ENCODE measurements at places on chromosomes 6 and 20.

DNA sequence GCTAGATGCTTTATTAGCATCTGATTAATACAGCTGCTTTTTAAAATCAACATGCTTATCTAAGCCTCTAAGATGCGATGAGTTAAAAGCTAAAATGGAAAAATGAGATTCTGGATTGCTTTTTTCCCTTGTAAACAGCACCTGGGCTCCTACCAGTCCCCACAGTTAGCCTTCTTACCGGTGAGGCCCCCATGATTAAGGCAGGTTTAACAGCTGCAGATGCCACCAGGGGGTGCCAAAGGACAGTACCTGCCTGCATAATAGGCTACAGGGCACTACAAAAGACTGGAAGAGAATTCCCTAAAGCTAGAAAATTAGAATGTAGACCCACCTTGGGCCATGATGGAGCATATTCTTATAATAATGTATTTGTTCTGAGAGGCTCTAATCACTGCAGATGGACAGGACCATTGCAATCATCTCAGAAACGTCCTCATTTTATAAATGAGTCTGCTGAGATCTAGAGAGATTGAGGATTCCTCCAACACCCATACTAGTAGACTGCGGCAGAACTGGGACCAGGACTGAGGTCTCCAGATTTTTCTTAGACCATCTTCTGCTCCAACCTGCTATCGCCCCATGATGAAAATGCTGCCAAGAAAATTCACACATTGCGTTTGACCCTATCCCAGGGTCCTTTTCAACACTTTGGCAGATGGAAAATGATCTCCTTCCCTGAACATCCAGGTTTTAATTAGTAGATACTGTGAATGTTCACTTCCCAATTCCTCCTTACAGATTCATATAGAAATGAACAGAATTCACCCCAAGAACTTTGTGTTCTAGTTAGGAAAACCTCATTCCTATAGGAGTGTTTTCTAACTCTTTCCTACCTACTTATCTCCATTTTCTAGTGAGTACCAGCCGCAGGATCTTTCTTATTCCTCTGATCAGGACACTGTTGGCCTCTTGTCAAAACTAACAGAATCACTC, 148.8 kb downstream of the RPS12 start:
- DNase-seq, result peak; percentile 59

- DNase-seq, result no peak
Measured at GRCh38 chr6:158472447-158472846, 87.4 kb upstream of the TMEM181 start.

- no peak for DNase-seq
Measured at GRCh38 chr6:134846031-134846430, 103.9 kb downstream of the ALDH8A1 start.

- no peak for DNase-seq
Measured at GRCh38 chr6:36657271-36657670, 21.2 kb upstream of the CDKN1A start.

DNA sequence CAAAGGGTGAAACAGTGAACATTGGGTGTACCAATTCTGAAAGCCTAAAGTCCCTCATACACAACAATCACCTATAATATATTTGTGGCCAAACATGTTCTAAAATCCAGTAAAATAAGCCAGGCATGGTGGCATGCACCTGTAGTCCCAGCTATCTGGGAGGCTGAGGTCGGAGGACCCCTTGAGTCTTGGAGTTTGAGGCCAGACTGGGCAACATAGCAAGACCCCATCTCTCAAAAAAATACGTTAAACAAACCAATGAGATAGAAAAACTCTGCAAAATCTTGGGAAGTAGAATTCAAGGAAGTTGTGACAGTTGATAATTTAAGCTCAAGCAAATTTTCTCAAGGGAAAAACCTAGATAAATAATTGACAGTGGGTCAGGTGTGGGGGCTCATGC, 92.6 kb downstream of the CAP2 start:
- DNase-seq, result no peak

GRCh38 chr6:39937686-39938333, 3.5 kb upstream of the MOCS1 start:
- no peak for DNase-seq

DNA sequence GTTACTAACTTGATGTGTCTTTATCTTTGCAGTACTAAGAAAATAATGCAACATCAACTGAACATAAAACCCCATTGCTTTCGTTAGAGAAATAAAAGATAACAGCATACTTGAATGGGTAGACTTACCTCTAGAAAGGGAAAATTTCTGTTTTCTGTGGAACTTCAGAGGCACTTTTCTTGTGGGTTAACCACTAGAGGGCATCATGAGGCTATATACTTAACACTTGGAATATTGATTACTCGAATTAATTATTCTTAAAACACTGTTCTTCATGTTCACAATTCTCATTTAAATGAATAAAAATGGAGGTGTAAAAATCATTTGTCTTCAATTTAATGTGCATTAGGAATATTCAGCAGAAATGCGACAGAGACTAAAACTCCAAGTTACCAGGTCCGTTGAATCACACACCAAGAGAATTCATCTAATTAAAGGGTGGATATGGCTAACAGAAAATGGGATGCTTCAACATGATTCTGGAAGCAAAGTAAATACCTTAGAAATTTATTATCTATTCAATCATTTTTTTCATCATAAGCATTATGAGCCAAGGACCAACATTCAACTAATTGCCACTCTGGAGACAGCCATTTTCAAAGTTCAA, 330.8 kb upstream of the PREP start:
- DNase-seq, result no peak

- DNase-seq, result no peak
Measured at GRCh38 chr6:32623693-32624092, 13.5 kb upstream of the HLA-DQA1 start.

DNA sequence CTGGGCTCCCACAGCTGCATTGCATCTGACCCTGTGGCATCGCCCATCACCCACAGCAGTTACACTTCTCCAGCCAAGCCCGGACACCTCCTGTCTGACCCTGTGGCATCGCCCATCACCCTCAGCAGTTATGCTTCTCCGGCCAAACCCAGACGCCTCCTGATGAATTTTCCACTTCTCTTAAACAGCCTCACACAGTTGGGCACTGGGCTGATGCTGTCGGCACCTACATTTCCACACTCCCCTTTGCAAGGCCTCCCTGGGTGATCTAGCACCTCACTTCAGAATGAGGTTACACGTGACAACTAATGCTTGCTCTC, 175.2 kb upstream of the ARID1B start:
- no peak for DNase-seq

GRCh38 chr6:53615633-53616449, 49.7 kb downstream of the KLHL31 start:
- no peak for DNase-seq

DNA sequence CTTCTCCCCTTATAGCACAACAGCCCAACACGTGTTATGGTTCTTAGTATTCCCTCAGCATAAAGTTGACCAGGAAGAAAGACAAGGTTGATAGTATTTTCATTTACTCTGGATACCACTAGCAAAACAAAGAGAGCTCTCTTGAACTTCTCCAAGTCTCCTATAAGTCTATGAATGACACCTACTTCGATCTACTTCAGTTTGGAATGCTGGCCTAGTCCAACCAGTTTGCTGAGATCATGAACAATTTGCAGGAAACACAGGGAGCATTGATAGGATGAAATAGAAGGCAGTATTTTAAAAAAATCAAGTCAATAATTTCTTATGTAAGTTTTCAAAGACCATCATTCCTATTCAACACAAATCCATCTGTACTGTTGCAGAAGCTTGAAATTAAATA, 93.6 kb downstream of the GJA10 start:
- DNase-seq, result no peak

DNA sequence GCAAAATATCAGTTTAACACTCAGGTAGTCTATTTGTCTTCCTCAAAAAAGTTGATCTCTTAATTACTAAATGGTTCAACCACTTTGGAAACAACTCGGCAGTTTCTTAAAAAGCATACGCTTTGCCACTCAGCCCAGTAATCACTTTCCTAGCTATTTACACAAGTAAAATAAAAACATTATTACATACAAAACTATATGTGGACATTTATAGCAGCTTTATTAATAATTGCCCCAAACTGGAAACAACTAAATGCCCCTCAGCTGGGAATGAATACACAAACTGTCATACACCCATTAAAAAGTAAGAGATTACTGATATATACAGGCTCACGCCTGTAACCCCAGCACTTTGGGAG, 7.4 kb downstream of the EEF1A1 start:
- no peak for DNase-seq

- no peak for DNase-seq
Measured at GRCh38 chr6:167575158-167575696, 250.3 kb downstream of the TTLL2 start.

GRCh38 chr6:33450434-33450833, 3.9 kb upstream of the ZBTB9 start:
- DNase-seq, result no peak

DNA sequence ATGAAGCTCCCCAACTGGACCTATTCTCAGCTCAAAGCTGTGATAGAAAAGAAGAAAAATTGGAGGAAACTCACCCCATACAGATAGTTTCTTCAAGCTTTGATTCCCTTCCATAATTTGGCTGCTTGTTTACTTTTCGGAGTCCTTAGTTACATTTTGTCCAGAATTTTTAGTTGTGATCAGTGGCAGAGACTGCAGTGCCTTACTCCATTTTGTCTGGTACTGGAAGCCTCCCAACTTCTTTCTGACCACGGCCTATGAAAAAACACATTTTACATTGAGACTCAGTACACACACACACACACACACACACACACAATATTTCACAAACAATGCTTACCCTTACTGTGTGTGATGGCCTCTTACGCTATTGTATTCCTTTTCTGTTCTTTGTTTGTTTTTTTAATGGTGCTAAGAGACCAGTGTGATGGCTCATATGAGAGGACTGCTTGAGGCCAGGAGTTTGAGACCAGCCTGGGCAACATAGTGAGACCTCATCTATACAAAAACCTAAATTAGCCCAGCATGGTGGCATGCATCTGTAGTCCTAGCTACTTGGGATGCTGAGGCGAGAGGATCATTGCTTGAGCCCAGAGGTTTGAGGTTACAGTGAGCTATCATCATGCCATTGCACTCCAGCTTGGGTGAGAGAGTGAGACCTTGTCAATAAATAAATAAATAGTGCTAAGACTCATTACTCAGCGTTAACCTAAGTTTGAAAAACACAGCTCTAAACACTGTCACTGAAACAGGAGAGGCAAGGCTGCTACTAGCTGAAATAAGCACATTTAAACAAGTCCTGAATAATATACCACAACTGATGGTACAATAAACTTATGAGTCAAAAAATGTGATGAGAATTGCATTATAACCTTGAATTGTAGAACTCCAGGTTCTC, 13.8 kb upstream of the RNF8 start:
- DNase-seq, result no peak

- DNase-seq, result no peak
Measured at GRCh38 chr20:25533920-25534700, 51.2 kb downstream of the NINL start.

DNA sequence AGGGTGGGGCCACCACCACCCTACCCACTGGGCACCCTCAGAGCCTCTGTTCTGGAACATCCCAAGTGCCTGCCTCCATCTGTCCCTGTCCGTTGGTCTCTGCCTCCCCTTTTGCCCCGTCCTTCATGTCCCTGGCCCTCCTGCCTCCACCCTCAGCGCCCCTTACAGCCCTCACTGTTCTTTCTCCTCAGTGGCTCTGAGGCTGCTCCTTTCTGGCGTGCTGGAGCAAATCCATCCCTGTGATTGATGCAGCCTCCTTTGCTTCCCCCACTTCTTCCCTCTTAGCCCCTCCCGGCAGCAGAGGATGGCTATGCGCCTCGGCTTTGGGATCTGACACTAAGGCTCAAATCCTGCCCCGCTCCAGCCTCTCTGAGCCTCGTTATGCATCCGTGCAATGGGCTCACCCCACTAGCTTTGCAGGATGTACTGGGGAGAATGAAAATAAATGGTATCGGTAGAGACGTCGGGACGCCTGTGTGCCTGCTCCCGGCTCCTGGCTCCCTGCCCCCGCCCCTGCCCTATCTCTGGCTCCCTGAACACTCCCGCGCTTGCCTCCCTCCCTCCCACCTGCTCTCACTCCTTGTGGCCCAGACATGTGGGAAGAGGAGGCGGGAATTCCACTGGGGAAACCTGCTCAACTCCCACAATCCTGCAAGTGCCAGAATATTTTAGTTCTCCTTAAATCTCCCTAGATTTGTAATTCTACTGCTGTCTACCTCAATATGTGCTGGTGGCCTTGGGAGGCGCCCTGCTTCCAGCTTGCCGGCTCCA, 13.1 kb downstream of the VSTM2L start:
- no peak for DNase-seq

GRCh38 chr6:167073679-167074274, 49.1 kb upstream of the CCR6 start:
- DNase-seq, result no peak

Measured in activated naive CD4-positive, alpha-beta T cell treated with anti-CD3 and anti-CD28 coated beads, Interleukin-2, amount 50 U/mL, for 16 hours (primary cell).